ENCODE measurements at places on chromosomes 16 and 17.

- no peak for DNase-seq
Observed at GRCh38 chr16:79081297-79082066, 519.1 kb downstream of the MAF start.

DNA sequence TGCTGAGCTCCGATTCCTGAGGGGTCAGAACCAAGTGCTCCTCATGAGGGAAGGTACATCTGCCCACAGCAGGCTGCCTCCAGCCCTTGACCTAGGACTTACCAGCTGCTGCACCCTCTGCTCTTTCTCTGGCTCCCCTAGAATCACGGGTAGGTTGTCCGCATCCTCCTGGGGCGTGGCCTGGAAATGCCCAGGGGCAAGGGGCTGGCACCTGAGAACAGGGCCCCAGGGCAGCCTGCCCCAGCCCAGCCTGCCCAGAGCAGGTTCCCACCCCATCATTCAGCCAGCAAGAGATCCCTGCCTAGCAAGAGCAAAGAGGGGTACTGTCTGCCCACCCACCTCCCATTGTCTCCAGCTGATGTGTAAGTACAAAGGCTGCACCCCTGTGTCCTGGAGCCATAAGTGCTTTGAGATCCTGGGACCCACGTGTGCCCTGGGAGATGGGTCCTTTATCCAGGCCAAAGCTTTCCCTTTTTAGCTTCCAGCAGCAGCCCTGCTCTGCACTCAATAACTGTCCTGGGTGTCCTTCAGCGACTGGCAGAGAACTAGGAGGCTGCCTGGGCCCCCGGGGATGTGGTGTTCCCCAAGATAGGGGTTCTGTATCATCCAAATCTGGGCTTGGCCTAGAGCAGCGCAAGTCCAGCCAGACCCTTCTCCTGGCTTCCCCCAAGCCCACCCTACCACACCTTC, 5.1 kb downstream of the TSPOAP1 start:
- DNase-seq: no peak

DNA sequence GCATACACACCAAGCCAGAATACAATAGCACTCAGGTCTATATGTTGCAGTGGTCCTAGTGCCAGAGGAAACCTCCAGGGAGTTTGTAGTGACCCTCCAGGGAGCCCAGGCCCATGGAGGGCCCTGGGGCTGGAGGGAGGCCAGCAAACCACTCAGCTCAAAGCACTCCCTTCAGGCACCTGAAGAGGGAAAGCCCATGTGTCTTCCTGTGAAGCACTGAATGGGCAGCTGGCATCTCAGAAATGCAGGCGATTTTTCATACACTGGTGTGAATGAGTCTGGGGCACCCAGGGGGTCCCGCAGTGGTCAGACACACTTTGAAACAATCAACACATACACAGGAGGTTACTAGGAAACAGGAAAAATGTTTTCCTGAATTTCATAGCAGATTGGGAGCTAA, 12.8 kb downstream of the TBC1D26 start:
- no peak for DNase-seq

DNA sequence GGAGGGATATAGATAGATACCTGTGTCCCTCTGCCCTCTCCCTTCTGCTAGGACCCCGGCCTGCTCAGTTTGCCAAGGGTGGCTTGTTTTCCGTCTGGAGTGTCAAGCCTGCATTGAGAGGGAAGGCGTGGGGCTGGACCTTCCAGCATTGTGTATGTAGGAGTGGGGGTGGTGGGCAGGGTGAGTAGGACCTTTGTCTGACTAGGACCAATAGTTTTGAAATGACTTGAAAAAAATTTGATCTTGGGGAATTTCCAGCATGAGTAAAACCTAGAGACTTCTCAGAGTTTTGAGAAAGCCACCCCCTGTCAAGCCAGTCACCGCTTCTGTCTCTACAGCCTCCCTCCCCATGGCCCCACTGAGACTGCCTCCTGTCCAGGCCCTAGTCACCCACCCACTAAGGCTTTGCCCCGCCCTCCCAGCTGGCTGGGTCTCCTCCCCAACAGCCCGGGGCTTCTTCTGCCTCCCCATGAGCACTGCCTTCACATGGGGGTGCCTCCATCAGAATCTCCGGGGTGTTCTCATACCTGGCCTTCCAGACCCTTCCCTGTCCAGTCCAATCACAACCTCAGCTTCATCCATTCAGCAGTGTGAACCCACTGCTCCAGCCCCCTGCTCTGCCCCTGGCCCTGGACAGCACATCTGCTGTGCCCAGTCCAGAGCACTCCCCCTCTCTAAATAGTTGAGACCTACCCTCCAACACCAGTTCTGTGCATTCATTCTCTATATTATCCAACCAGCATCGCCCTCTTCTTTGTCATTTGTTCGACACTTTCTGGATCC, 207.0 kb downstream of the MSI2 start:
- DNase-seq: no peak

- DNase-seq: no peak
Observed at GRCh38 chr17:50918071-50918932, 52.1 kb upstream of the TOB1 start.

- no peak for DNase-seq
Observed at GRCh38 chr16:87406495-87407088, 14.5 kb downstream of the MAP1LC3B start.

DNA sequence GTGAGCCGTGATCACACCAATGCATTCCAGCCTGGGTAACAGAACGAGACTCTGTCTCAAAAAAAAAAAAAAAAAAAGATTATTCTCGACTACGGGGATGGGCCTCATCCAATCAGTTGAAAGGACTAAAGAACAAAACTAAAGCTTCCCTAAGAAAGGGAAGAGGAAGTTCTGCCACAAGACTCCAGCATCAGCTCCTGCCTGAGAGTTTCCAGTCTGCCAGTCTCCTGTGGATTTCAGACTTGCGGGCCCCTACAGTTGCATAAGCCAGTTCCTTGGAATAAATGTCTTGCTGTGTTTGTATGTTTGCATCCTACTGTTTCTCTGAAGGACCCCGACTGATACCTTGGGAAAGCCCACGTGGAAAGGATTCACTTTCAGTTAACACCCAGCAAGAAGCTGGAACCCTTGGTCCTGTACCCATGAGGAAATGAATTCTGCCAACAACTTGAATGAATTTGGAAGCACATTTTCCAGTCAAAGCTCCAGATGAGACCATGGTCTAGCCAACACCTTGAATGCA, 26.3 kb upstream of the FZD2 start:
- DNase-seq: no peak

- no peak for DNase-seq
Observed at GRCh38 chr16:23343643-23344612, 41.8 kb downstream of the SCNN1B start.

Measured in CD8-positive, alpha-beta memory T cell (primary cell).